NCI-H774 (cell line): ENCODE measurements at places on chromosomes 6 and 20.

GRCh38 chr6:73471686-73472290 lies 10.3 kb downstream of the MTO1 start:
- DNase-seq = no peak

GRCh38 chr20:2707353-2708072 lies 14.9 kb downstream of the EBF4 start:
- no peak for DNase-seq

- no peak for DNase-seq
Measured at GRCh38 chr20:42261766-42262270, 643.6 kb upstream of the CHD6 start.

DNA sequence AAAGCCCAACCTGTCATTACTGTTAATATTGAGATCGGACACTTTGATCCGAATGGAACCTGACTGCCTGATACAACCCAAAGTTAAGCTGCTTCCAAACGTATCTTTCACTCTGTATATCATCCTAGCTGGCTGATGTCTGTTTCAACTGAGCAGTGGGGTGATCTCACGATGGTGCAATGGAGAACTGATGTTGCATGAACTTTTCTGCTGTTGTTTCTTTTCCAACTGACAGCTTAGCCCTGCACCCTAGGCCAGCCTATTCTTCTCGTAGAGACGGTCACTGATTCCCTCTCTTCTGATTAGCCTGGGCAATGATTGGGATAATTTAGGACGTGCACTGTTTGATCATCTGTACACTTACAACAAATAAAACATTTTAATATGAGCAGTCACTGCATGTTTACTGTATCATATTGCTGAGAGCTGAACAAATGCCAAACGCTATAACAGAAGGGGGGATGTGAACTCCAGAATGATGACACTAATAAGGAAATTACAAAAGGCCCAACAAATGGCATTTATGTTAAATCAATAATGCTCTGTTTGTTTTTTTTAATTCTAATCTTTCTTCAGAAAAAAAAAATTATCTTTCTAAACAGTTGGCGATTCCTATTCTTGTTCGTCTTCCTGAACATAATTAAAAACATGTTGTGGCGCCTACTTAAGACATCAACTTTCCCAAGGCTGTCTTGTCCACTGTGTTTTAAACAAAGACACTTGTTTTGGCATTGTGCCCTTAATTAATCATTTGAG lies 184.8 kb downstream of the ZNF217 start:
- no peak for DNase-seq

GRCh38 chr6:42488129-42488528 lies 36.4 kb upstream of the TRERF1 start:
- DNase-seq = no peak

DNA sequence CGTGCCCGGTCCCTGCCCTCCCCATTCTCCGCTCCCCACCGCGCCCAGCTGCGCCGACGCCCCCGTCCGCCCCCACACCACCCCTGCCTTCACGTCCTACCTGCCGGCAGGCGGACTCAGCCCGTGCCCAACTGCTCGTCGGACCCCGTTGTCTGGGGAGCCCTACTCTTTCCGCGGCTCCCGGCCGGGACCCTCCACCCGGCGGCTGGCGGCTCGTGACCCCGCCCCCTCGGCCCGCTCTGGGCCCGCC lies at the start of gene SERAC1:
Gene SERAC1, minus strand, starts transcription at position 223 of the 250 bp plus-strand sequence. CDS start 9,899 bp downstream, outside the sequence.
- DNase-seq = no peak
